ENCODE measurements at places on chromosomes 2 and 18.

GRCh38 chr18:51260118-51260517 is 62.6 kb upstream of the MEX3C start:
- no peak for DNase-seq

- no peak for DNase-seq
These were observed 158.7 kb upstream of the ZC3H15 start for GRCh38 chr2:186327251-186327868.

- no peak for DNase-seq
These were observed 1062.7 kb downstream of the DSC3 start for GRCh38 chr18:29979881-29980280.

- peak; percentile 85 for DNase-seq
These were observed 155.0 kb downstream of the EIPR1 start for GRCh38 chr2:3222636-3223035.

DNA sequence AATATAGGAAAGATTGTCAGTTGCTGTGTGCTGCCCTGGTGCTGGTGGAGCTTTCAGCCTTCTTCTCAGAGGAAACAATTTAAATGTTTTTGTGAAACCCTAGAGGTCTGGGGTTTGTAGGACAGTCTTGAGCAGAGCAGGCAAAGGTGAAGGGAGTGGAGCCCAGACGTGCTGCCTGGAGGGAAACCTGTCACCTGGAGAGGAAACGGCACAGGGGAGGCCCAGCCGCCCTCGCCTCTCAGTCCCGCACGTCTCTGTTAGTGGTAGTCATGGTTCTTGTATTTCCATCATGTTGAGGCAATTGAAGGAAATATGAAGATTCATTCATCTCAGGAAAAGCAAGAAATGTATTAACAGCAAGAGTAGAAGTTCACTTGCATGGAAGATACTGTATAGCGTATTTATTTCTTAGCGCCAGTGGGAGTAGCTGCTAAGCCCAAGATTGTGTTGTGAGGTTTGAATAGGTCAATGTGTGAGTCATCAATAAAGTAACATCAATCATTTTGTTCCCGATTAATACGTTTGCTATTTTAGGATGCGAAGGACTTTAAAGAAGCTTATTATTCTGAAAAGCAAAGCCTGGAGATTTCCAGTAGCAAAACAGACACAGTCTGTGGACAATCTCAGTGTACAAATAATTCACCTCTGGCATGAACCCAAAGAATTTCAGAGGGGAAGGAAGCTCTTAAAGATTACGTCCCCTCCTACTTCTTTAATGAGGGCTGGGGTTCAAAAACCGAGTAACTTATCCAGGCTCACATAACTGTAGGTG is 70.4 kb downstream of the LRRFIP1 start:
- peak; percentile 41 for DNase-seq

DNA sequence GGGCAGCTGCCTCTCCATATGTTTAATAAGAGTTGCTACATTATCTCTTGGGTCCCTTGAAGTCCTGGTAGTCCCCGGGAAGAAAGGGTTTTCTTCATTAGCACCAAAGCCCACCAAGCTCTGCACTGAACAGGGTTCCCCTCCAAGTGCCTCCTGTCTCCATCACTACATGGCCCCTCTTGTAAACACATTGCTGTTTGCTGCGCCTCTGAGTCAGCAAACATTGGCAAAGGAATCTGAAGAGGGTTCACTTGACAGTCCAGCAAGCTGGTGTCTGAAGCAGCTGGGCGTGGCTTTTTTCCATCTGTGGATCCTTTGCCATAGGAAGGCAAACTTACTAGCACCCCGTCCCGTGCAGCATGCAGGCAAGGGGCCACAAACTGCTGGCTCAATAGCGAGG is 82.8 kb downstream of the TEX51 start:
- DNase-seq: no peak

- no peak for DNase-seq
These were observed 25.0 kb downstream of the BCL11A start for GRCh38 chr2:60528281-60529020.

GRCh38 chr2:23050388-23050787 is 334.6 kb upstream of the KLHL29 start:
- no peak for DNase-seq

DNA sequence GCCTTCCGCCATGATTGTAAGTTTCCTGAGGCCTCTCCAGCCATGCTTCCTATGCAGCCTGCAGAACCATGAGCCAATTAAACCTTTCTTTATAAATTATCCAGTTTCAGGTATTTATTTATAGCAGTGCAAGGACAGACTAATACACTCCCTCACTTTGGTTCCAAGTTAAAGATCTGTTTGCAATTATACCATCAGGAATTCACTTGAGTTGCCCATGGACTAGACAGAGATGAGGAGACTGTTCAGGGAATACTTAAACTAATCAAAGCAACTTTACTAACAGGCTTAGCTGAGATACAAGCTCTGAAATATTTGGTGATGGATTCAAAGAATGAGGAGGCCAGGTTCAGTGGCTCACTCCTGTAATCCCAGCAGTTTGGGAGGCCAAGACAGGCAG is 190.0 kb downstream of the MTCL1 start:
- no peak for DNase-seq

DNA sequence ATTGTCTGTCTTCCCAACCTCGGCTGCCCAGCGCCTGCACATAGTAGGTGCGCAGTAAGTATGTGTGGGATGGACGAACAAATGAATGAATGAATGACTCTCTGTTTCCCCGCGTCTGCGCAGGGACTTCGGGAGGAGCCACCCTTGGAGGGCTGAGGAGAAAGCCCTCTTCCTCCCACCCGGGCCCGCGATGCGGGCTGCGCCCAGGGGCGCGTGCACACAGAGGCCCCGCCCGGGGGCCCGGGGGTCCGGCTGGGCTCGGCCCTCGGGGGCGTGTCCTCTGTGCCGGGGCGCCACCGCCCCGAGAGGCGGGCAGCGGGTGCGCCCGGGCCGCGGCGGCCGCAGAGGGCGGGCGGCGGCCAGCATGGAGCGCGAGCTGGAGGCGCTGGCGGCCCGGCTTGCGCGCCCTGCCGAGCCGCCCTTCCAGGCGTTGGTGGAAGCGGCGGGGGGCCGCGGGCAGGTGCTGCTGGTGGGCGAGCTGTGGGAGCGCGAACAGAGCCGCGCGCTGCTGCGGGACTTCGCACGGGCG is at the start of gene C2orf72:
C2orf72 (plus strand) TSS at position 322 of the 529 bp plus-strand sequence; CDS start at position 365, 43 bp downstream.
- DNase-seq: no peak

GRCh38 chr2:105732955-105733607 is 11.6 kb upstream of the NCK2 start:
- no peak for DNase-seq

DNA sequence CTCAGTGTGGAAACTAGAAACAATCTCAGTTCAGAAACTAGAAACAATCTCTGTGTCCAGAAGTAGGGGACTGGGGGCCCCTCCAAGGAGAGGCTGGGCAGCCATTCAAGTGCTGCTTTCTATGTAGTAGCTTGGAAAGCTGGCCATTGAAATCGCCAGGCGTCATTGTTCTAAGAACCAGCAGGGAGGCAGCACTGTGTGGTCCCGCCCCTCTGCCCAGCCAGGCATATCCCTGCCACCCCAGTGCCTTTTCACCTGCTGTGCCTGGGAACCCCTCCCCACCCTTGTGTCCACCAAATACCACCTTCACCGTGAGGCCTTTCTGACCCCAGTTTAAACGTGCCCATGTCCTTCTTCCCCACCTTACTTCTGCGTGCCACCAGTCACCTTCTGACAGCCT is 221.6 kb downstream of the GBX2 start:
- no peak for DNase-seq

- no peak for DNase-seq
These were observed 203.9 kb downstream of the PHLPP1 start for GRCh38 chr18:62919109-62919838.

DNA sequence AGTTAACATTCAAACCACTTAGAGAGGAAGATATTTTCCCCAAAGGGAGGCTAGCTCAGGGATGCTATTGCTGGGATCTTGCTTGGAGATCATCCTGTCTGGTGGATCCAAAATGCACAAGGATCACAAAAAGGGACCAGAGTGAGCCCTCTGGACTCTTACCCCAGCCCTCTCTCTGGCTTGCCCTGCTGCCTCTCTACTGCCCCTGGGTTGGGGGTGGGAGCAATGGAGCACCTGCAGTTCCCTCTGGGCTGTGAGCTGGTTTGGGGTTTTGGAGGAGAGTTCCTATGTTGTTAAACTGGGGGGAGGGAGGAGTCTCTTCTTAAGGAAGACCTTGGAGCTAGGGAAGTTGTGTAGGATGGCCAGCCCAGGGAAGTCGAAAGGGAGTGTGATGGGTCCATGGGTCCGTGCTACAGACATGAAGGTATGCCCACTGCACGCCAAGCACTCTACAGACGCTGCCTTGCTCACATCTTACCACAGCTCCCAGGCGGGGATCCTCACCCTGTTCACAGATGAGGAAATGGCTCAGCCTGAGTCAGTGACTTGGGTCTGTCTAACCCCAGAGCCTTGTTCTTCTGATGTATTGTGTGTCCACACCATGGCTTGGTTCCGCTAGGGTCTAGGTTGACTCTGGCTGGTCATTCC is 3.8 kb downstream of the LBH start:
- peak; percentile 37 for DNase-seq

GRCh38 chr2:72032481-72033041 is 115.1 kb downstream of the CYP26B1 start:
- DNase-seq: no peak

- no peak for DNase-seq
These were observed 289.7 kb downstream of the CCDC85A start for GRCh38 chr2:56473524-56473923.

DNA sequence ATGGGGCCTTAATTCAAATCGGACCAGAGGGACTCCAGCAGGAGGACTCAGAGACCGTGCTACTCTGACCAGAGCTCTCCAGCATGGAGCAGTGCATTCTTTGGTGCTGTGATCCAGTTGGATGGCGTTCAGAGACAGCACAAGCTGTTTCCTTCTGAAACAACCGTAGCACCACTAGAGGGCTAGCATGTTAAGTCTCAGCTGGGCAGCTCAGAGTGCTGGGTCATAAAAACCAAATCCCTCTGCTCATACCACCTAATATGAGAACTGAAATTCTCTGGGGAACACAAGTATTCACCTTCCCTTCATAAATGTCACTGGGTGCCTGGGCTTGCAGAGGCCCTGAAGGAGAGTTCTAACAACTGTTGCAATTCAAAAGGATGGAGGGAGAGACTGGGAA is 97.7 kb upstream of the TFCP2L1 start:
- DNase-seq: no peak

- DNase-seq: no peak
These were observed 46.6 kb downstream of the SLC30A6 start for GRCh38 chr2:32212295-32212694.

DNA sequence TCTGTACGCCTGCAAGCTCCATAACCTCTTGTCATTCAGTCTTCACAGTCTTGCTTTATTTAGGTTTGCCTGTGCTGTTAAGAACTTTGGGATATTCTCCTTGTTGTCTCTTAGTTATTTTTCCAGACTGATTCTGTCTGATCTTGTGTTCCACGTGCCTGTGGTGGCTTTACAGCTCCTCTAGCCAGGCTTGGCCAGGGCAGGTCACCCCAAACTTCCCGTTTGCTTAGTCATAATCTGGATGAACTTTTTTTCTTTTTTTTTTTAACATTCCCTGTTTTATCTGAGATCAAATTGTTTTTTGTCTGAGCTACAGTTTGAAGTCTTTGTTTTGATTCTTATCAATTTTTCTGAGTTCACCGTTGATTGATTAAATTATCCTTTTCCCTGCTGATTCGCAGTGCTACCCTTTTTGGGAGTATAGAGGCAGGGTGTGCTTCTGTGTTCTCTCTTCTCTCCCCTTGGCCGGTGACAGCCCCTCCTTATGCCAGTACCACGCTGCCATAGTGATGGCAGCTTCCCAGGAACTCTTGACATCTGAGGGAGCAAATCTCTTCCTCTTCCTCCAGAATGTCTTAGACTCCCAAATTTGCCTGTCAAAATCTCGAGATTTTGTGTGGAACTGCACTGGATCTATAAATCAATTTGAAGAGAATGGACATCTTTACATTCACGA is 2.5 kb downstream of the SP100 start:
- no peak for DNase-seq

- no peak for DNase-seq
These were observed 49.9 kb upstream of the TAF1B start for GRCh38 chr2:9793156-9793917.

DNA sequence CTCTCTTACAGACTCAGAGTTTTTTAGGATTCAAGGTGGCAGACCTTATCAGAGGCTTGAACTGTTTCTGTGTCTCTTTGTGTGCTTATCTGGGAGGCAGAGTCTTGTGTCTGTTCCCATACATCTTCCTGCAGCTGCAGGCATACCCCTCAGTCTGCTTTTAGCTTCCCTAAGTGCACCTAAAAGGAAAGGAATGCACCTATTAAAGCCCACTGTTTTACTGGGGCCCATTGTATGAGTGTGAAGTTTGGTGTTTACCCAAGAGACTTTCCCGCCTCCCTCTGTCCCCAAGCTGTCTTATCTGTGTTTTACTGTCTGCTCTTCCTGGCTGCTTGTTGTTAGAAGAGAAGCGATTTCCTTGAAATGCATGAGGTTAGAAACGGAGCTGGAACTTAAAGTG is 1757.3 kb upstream of the PIK3C3 start:
- DNase-seq: no peak

DNA sequence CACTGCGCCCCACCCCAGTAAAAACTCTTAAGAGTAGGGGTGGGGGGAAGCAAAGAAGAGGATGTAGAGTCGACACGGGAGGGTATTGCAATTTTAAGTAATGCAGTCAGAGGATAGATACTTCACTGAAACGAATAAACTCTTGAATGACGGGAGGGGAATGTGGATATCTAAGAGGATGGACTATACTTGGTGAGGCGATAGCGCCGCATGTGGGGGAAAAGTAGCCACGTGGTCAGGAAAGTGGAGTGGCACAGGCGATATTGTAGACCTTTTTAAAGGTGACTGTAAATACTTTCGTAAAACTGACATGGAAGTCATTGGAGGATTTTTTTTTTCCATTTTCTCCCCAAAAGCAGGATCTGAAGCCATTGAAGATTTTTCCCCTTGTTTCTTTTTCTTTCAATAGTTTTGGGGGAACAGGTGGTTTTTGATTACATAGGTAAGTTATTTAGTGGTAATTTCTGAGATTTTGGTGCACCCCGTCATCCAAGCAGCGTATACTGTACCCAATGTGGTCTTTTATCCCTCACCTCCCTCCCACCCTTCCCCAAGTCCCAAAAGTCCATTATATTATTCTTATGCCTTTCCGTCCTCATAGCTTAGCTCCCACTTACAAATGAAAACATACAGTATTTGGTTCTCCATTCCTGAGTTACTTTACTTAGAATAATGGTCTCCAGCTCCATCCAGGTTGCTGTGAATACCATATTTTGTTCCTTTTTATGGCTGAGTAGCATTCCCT is 13.8 kb downstream of the CLK1 start:
- DNase-seq: no peak

GRCh38 chr2:17792515-17792914 is 23.7 kb upstream of the MSGN1 start:
- no peak for DNase-seq

GRCh38 chr2:215914777-215915165 is 98.6 kb downstream of the MREG start:
- no peak for DNase-seq

Measured in central memory CD4-positive, alpha-beta T cell (primary cell).